Effector CD8-positive, alpha-beta T cell (primary cell): ENCODE measurements at places on chromosomes 1 and 21.

DNA sequence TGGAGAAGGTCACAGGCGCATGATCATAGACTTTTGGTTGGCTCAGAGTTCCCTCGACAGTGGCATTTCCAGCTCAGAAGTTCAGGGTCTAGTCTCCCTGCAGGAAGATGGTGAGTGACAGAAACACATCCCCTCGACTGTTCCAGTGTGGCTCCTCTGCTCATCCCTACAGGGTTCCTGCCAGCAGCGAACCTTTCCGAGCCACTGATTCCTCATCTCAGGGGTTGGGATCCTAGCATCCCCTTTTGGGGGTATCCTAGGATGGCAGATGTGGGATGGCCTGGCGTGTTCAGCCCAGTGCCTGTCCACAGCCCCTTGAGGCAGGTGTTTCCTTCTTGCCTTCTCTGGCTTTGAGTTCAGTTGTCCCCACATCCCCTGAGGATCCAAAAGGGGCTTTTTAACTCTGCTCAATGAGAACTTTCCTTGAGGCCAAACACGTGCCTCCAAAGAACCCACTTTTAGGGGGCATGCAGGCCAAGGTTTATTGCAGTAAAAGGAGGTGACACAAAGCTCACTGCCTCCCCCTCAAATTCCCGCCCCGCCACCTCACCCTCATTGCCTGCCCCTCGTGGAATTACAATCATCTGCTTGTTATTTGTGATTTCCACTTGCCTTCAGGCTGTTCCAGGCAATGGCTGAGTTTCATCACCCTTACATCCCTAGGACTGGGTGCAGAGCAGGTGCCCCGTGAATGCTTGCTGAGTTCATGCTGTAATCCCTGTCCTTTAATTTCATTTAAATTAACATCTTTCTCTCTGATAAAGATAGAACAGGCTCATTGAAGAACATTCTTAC is 440.7 kb downstream of the CAMTA1 start:
- DNase-seq = no peak

DNA sequence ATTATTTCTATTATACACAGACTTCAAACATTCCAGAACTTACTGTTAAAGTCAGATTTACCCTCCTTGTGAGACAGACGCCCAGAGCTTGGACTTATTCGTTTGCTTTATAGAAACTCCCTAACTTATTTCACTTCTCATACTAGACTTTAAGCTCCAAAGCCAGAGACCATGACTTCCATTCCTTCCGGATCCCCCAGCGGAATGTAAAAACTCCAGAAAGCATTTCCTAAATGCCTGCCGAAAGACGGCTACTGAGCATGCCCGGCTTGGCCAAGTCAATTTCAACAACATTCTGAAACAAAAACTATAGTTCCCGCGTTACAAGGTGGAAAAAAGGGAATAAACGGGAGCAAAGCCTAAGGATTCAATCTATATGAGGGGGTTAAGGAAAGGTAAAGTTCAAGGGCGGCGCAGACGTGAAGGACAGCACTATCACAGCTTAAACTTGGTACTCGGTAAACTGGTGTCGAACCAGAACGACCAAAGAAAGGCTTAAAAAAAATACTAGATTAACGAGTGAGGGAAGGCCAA is 1.1 kb downstream of the USP48 start:
- no peak for DNase-seq

DNA sequence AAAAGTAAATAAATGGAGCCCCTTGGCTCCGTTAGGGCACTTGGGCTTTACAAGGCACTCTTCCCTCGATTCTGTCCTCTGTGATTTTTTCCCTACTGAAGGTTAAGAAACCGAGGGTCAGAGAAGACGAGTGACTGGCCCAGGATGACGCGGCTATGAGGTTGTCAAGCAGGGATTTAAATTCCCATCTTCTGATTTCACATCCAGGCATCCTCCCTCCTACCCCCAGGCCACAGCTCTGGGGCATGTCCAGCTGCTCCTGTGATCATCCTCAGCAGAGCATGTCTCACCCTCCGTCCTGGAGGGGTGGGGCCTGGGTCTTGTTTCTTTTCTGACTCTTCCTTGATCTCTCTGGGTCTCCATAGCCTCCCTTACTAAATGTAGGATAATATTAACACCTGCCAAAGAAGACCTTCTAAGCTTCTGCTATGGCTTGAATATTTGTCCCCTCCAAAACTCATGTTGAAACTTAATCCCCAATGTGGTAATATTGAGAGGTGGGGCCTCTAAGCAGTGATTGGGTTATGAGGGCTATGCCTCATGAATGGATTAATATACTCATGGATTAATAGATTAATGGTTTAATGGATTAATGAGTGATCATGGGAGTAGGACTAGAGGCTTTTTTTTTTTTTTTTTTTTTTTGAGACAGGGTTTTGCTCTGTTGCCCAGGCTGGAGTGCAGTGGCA is 4.6 kb downstream of the CRYBG2 start:
- DNase-seq = no peak

GRCh38 chr1:43563876-43564539 is 33.3 kb downstream of the PTPRF start:
- DNase-seq = no peak

GRCh38 chr1:52601519-52601918 is 652 bp upstream of the GPX7 start:
- no peak for DNase-seq
